ENCODE measurements at places on chromosomes 7 and 10.

- no peak for DNase-seq
Measured at GRCh38 chr10:46234431-46235060, 52.3 kb upstream of the ANTXRL start.

GRCh38 chr7:105611856-105612775, 30.8 kb upstream of the EFCAB10 start:
- DNase-seq, result no peak

DNA sequence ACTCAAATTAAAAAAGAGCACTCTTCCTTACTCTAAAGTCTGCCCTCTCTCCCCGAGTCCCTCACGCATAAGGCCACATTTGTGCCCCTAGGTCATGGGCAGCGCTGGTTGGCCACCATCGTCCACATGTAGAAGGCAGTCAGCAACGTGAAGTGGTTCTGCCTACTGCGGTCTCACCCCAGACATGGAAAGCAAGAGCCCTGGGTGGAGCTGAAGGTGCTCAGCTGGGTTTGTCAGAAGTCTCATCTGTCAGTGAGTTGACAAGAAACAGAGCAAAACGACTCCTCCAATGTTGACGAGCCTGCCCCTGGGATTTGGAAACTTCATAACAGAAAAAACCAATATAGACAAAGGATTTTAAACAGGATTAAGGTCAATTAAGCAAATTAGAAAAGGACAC, 192.3 kb upstream of the PRSS58 start:
- DNase-seq, result no peak

DNA sequence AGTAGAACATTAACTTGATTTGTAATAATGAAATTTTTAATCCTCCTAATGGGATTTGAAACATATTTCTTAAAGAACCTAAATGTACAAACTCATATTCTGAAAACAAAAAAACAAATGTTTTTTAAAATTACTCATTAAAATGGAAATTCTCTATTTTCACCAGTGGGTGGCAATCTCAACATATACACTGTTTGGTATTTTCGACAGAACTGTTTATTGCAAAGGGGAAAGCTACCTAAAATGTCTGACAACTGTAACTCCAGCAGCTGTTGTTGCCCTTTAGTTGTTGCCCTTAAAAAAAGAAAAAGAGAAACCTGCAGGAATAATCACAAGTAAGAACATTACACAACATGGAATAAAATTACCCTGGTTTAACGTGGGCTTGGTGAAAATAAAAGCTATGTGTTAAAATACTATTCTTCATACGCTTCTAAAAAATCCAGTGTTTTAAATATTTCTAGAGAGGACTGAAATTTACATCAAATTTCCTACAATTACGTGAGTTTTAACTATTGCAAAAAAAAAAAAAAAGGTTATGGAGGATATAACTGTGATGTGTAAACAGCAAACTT, 54.5 kb downstream of the COL1A2 start:
- no peak for DNase-seq
